ENCODE measurements at places on chromosomes 6 and 20.

GRCh38 chr6:166707045-166707444 is 80.0 kb upstream of the RPS6KA2 start:
- DNase-seq: peak; percentile 68

GRCh38 chr20:10652660-10653261 is 21.0 kb downstream of the JAG1 start:
- no peak for DNase-seq

DNA sequence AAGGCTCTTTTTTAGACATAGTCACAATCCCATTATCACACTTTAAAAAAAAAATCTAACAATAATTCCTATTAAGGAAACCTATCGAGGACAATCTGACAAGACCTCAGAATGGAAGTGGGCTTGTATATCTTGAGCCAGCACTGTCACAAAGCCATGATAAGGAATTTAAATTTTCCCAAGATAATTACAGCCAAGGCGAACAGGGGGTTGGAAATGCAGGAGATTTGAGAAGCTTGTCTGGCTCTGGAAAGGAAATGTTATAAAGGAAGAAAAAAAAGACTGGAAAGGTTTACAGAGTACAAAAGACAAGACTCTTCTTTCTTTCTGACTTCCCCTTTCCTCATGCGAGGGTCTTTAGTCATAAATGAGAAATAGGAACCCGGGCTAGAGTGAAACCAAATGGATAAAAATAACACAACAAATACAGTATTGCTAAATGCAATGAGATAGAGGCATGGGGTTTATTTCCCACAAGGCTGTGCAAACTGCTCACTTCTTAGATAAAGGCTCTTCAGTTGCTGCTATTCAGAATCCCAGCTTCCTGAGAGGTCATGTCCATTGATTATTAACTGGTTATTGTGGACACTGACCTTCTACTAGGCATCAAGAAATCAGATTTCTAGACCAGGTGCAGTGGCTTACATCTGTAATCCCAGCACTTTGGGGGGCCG is 13.4 kb upstream of the GHRH start:
- DNase-seq: no peak

- DNase-seq: peak; percentile 100
These were observed at the start of gene EFHC1 for GRCh38 chr6:52419809-52420667. Gene EFHC1, plus strand, starts transcription at chr6:52420342. Its CDS starts 69 bp downstream, at chr6:52420411.

DNA sequence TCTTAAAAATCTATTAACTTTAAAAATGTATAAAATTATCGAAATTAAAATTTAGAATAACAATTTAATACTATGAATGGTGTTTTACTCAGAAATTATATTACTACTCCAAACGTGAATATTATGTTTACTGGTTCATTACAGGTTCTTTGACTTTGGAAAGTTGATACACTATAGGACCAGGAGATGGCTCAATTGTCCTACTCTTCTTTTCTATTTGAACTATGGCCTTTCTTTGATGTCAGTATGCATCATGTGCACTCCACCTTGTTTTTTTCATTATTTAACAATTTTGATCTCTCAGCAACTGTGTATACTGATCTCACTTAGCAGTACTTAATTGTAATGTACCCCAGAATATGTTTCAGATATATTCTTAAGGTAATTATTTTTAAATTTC is 391.5 kb upstream of the MANEA start:
- no peak for DNase-seq

GRCh38 chr20:16206817-16207216 is 366.4 kb downstream of the KIF16B start:
- no peak for DNase-seq

DNA sequence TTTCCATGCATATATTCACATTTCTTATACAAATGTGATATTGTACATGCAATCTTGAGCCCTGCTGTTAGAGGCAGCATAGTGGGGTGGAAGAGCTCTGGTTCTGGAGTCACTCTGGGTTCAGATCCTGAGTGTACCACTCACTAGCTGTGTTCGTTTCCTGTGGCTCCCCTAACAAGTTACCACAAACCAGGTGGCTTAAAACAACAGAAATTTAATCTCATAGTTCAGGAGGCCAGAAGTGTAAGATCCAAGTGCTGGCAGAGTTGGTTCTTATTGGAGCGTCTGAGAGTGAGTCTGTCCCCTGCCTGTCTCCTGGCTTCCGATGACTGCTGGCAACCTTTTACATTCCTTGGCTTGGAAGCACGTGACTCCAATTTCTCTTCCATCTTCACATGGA is 115.6 kb downstream of the MAP3K7 start:
- DNase-seq: peak; percentile 72

- DNase-seq: no peak
These were observed 127.6 kb upstream of the RUNX2 start for GRCh38 chr6:45200510-45200909.

DNA sequence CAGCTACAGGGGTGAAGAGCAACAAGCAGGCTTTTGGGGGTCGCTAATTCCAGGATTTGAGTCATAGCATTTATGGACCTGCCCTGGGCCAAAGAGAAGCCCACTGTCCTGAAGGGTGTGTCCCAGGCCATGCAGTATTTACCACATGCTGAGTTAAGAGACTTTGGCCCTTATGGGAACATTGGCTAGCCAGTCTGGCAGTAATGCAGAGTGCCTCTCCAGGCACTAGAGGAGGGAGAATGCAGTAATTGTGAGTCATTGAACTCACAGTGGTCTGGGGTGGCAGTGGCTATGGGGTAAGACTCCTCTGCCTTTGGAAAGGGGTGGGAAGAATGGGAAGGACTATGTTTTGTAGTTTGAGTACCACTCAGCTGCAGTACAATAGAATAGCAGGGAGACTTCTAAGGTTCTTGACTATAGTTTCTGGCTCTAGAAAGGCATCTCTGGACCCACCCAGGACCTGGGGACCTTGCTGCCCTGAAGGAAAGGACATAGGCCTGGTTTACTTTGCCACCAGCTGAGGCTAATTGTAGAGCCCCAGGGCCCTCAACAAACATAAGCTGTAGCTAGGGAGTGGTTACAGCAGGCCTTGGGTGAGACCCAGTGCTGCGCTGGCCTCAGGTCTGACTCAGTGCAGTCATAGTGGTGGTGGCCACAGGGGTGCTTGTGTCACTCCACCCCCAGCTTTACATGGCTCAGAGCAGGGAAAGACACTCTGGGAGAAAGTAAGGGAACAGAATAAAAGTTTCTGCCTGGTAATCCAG is 520.9 kb downstream of the HTR1B start:
- DNase-seq: no peak

GRCh38 chr6:44495036-44495901 is 107.8 kb downstream of the CDC5L start:
- DNase-seq: no peak

- no peak for DNase-seq
These were observed 9.5 kb upstream of the SFT2D1 start for GRCh38 chr6:166351715-166352285.

DNA sequence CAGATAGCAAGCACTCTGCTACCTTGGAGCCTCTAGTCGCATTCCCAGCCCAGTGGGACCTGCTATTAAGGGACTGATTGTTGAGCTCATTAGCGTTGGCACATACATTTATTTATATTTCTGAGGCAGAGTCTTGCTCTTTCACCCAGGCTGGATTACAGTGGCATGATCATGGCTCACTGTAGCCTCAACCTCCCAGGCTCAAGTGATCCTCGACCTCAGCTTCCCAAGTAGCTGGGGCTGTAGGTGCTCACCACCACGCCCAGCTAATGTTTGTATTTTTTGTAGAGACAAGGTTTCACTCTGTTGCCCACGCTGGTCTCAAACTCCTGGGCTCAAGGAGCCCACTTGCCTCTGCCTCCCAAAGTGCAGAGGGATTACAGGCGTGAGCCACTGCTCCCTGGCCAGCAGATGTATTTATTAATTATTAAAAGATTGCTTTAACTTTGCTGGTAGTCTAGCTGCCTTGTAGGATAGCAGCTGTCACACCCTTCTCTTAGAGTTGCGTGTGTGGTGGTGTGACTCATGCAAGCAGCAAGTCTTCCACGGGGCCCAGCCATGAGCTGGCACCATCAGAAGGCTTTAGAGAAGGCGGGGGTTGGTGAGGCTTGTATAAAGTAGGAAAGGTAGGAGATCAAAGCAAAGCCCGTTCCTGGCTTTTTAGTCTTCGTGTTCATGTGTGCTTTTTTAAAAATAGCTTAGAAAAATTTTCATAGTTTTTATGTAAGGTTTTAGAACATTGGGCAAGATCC is 16.5 kb downstream of the ACTR5 start:
- DNase-seq: peak; percentile 73

DNA sequence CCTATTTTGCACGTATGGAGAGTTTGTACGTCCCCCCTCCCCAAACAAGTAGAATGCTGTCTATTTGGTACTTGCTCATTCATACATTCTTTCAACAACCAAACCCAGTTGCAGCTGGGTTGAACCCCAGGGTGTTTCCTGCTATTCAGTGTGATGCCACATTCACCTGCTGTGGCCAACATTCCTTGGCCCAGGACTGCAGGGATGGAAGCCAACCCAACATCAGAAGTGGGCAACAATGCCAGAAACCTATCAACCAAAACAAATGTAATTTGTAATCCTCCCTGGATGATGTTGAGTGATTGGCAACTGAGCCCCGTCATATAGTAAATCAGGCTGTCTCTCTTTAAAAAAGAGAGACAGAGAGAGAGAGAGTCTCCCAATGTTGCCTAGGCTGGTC is 8.9 kb downstream of the NT5E start:
- no peak for DNase-seq

- no peak for DNase-seq
These were observed 542 bp downstream of the ATP5F1E start for GRCh38 chr20:59031564-59032022.

GRCh38 chr6:119334535-119335264 is 14.9 kb downstream of the MAN1A1 start:
- peak; percentile 35 for DNase-seq

DNA sequence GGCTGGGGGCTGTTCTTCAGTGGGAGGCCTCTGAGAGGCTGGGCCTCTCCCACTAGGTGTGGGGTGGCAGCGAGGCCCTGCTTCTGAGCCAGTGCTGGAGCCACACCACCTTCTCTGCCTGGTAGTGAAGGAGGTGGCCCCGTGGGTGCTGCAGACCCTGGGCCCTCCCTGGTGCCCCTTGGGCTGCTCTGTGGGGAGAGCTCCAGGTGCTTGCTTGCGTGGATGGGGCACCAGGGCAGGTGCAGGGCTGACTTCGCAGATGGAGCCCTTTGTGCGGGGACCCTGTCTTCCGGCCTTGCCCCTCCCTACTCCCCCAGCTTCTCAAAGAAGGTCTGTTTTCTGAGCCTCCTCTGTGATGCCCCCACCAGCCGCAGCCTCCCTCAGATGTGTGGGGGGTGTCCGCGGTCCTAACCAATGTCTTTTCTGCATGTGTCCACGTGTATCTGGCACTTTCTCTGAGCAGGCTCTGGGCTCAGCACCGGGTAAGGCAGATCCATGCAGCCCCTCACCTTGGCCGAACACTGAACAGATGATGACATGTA is 17.2 kb upstream of the MYT1 start:
- no peak for DNase-seq

GRCh38 chr20:48629069-48629959 is 198.5 kb downstream of the PREX1 start:
- DNase-seq: no peak

- peak; percentile 74 for DNase-seq
These were observed 31.3 kb upstream of the ZSCAN23 start for GRCh38 chr6:28474441-28475219.

DNA sequence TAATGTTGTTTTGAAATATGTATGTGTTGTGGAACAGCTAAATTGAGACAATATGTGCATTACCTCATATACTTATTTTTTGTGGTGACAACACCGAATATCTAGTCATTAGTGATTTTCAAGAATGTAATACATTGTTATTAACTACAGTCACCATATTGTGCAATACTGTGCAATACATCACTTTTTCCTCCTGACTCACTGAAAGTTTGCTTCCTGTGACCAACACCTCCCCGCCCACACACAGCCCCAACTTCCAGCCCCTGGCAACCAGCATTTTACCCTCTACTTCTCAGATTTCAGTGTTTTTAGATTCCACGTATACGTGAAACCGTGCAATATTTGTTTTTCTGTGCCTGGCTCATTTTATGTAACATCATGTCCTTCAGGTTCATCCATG is 627.9 kb downstream of the PRKN start:
- DNase-seq: no peak

DNA sequence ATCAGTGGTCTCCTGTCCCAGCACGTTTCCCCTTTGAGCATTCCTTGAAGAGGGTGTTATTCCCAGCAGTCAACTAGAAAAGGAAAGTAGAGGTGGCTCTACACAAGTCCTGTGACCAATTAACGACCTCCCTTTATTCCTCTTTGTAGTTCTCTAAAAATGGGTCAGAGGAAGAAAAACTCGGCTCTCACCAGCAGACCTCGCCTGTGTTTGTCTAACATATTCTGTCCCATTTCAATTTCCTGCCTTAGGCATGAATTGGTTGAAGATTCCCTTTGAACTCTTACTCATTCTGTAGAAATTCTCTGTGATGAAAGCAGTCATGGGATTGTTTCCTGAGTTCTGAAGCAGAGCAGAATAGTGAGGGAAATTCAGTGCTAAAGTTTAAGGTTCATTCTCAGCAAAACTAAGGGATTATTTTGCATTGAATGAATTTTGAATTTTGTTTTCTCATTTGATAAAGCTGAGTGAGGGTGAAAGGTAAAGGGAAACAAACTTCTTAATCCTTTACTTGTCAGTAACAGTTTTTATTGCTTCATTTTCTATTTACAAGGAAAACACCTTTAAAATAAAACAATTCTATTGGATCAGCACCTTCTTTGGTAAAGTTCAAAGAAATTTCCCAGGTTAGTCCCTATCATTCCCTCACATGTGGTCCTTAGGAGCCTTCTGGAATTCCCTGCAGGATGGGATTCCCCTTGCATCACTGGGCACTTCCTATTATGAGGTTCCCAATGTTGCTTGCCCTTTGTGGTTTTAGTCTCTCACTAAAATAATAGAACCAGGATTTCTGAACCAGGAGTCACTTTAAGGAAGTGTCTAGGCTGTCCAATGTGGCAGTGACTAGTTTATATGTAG is 105.8 kb downstream of the SLX4IP start:
- DNase-seq: no peak

DNA sequence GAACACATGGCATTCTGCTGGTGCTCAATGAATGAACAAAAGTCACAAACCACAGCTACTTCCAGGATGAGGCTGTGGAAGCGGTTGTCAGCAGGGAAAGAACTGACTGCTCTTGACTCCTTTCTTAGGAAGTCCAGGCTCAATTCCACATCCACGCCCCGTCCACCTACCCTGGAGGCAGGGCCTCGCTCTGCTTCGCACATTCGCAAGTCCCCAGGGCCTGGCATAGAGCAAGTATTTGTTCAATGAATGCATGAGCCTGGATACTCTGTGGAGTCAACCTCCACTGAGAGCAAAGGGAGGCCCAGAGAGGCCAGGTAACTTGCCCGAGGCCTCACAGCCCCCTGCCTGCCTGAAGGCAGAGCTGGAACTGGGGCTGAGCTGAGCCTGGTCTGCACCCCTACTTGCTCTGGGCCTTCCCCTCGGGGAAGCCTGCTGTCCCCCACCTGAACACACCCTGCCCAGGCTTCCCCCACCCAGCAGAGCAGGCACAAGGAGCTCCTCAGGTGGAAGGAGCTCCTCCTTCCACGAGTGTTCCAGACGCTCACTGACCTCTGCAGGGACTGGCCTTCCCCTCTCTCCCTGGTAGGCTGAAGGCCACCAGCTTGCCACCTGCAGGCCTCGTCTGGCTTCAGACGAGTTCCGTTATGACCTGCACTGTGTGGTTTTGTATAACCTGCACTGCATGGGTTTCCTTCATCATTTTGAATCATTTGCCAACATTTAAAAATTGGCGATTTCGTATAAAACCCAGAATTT is 119.3 kb upstream of the PTPN1 start:
- no peak for DNase-seq

Measured in activated CD4-positive, alpha-beta T cell treated with anti-CD3 and anti-CD28 coated beads, Interleukin-2, amount 10 ng/mL, durations not matched to agents 24 days and 14 days (primary cell).